ENCODE measurements at places on chromosomes 13 and 19. TPM values are rescaled to one million over a fixed set of nuclear protein-coding genes. Genes with fewer than 3 reads are reported as not detected.

The NKPD1 gene
- 1.2 TPM for polyA plus RNA-seq

The OR10H1 gene
- polyA plus RNA-seq: not detected

The PRPF31 gene
- polyA plus RNA-seq: 25.7 TPM

The VSTM1 gene
- polyA plus RNA-seq: not detected

The THAP8 gene
- 3.6 TPM for polyA plus RNA-seq

The COL5A3 gene
- 0.67 TPM for polyA plus RNA-seq

The ZNF560 gene
- polyA plus RNA-seq: 0.19 TPM

The ZNF682 gene
- 2.0 TPM for polyA plus RNA-seq

The ACP7 gene
- polyA plus RNA-seq: 0.08 TPM

The GPR183 gene
- 0.10 TPM for polyA plus RNA-seq

The GSX1 gene
- polyA plus RNA-seq: not detected

The ADAT3 gene
- polyA plus RNA-seq: 0.85 TPM

The EBPL gene
- polyA plus RNA-seq: 107 TPM

The MTUS2 gene
- 0.22 TPM for polyA plus RNA-seq

The PEG3 gene
- polyA plus RNA-seq: 0.14 TPM

The NANOS3 gene
- polyA plus RNA-seq: not detected

The BAX gene
- 75.3 TPM for polyA plus RNA-seq

Measured in keratinocyte (primary cell).